ENCODE measurements at places on chromosomes 13 and 19.

GRCh38 chr13:100650326-100650725, 24.3 kb downstream of the TMTC4 start:
- DNase-seq, result no peak

DNA sequence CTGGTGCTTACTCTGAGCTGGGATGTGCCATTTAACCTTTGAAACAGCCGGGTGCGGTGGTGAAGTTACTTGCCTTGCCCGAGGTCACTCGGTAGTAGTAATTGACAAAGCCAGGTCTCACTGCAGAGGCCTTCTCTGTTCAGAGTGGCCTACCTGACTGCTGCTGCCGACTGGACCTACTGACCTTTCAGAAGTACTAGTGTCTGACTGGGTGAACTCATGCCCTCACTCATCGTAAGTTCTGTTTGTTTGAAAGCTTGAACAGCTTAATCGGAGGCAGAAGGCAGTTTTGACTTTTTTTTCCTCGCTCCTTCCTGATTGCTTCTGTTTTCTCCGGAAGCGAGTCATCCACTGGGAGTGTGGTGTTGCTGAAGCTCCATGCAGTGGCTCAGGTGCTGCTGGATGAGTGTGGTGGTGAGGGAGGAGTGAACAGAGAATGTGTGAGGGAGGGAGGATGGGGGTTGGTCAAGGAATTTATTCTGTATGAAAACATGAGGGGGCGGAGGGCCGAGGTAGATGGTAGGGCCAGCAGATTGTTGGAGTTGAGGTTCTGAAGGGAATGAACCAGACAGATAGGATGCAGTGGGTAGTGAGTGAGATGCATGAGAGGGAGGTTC, 2.7 kb downstream of the SPINT2 start:
- no peak for DNase-seq

GRCh38 chr19:8575467-8575997, 1.7 kb downstream of the MYO1F start:
- peak; percentile 88 for DNase-seq

- peak; percentile 83 for DNase-seq
Measured at GRCh38 chr13:48236528-48237353, 3.7 kb downstream of the ITM2B start.

GRCh38 chr13:110921209-110921608, 6.3 kb upstream of the ANKRD10 start:
- no peak for DNase-seq

Data from NB4 (cell line).